Activated CD4-positive, alpha-beta T cell treated with anti-CD3 and anti-CD28 coated beads, Interleukin-10, Interleukin-2, amounts not matched to agents 100 ng/mL and 50 ng/mL, durations not matched to agents 16 hours and 8 hours (primary cell): ENCODE measurements at places on chromosomes 4 and X.
A peak's percentile ranks its signal among the peaks of the same experiment; 100 is the strongest.

DNA sequence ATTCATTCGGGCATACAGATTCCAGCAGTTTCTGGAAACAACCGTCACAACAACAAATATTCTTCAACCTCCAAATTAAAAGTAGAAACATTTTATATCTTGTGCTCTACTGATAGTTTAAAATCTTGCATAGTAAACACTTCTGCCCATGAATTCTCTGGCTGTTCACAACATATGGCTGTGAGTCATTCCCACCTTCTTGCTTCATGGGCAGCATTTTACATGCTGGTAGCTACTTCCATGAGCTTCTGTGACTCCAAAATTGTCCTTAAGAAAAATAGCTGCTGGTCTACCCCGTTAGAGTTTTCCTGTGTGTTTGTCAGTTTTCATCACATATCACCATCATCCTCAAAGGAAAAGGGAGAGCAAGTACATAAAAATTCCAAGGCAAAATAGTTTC, 22.7 kb downstream of the PNPLA4 start:
- no peak for DNase-seq

- no peak for DNase-seq
Observed at GRCh38 chr4:143178923-143179322, 5.8 kb upstream of the USP38 start.

- DNase-seq: peak; percentile 61
Observed at GRCh38 chrX:70504772-70505450, 60.3 kb downstream of the DLG3 start.

GRCh38 chrX:108485960-108486359, 46.3 kb downstream of the COL4A5 start:
- no peak for DNase-seq

DNA sequence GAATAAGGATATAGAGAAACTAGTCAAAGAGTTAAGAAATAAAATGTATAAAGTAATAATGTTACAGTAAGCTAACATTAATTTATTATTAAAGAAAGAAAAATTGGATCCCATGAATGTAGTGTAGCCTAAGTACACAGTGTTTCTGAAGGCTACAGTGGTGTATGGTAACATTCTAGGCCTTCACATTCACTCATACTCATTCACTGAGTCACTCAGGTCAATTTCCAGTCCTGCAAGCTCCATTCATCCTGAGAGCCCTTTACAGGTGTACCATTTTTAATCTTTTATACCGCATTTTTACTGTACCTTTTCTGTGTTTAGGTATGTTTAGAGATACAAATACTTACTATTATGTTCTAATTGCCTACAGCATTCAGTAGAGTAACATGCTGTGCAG, 120.6 kb upstream of the AGA start:
- no peak for DNase-seq
